ENCODE measurements at places on chromosomes 2 and 18. TPM values are rescaled to one million over a fixed set of nuclear protein-coding genes. Genes with fewer than 3 reads are reported as not detected.

DNA sequence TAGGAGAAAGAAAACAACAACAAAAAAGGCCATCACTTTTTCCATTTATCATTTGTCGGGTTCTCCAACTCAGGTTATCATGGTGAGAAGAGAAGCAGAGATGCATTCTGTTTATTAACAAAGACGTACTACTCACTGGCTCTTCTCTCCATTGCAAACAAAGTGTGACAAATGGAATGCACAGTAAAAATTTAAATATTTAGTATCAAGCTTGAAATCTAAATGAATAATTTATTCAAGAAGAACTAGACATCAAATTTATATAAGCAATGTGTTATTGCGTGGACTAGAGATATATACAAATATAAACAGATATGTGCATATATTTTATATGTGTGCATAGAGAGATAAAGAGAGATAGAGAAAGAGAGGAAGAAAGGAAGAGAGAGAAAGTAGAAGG lies 236.5 kb downstream of the DSEL start:
- DNase-seq = no peak

- no peak for DNase-seq
Measured at GRCh38 chr2:10415048-10415447, 33.1 kb downstream of the ODC1 start.

GRCh38 chr18:10045296-10045891 lies 131.6 kb downstream of the VAPA start:
- DNase-seq = no peak

DNA sequence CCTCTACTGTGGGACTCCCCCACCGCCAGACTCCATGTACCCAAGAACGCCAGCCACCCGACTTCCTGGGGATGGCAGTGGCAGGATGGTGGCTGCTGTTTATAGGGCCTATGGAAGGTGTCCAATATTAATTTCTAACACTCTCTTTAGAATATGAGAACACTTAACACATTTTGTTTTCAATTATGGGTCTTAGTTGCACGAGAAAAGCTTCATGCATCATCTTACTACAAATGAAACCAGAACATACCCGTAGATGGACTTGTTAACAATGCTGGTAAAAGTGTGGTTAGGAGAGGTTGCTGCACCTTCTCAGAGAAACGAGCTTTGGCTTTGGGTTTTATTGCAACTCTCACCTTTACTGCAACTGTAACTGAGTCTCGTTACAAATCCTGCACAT lies 335.6 kb upstream of the ID2 start:
- no peak for DNase-seq

GRCh38 chr2:73987948-73988700 lies 3.4 kb downstream of the TET3 start:
- DNase-seq = no peak

- no peak for DNase-seq
Measured at GRCh38 chr2:239781454-239781853, 243.7 kb downstream of the NDUFA10 start.

GRCh38 chr2:223122781-223123180 lies 70.8 kb downstream of the KCNE4 start:
- no peak for DNase-seq

DNA sequence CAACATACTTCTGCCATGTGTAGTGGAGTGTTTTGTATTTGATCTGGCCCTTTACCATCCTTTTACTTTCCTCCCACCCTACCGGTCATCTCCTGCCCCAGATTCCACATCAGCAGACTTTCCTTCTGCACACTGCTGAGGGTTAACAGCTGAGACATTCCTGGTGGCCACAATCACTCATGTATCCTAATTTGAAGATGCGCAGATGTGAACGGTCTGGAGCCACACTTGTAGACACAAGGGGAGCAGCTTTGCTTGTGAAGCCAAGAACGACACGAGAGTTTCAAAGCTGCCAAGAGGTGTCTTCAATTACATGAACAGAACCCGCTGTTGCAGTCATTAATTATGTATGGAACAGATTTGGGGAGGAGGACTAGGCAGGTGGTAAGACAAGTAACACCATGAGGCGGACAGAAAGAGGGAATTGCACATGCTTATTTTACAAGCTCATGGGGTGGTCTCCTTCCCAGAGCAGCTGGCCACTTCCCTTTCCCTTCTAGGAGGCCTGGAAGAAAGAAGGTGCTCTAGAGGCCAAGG lies 260.7 kb upstream of the KLHL29 start:
- no peak for DNase-seq

DNA sequence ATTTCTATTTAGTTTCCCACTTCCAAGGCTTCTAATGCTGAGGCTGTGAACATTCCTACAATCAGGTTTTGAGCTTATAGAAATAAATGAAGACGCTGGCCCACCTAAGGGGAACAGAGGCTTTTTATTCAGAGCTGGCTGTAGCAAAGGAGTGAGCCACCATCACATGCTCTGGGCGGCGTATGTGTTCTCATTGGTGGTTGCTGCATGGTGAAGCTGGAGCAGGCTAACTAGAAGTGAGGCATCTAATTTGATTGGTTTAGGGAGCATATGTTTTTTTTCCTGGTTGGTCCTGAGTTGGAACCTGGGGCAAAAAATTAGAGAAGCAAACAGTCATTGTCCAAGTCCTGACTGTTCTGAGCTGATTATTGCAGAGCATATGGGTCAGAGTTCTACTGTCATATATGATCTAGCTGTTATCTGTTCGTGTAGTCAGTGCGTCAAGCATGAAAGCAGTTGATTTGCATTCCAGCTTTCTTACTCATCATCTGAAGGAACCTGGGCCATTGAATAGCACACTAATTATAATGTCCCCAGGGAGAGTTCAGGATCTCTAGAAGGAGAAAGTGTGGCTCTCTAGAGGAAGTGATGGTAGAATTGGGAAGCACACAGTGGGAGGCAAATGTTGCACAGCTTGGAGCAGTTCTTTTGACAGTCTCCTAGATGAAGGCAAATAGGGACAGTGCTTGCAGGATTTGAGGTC lies 279.6 kb downstream of the PARD3B start:
- no peak for DNase-seq

GRCh38 chr2:151900331-151900730 lies 72.1 kb upstream of the ARL5A start:
- DNase-seq = no peak

- no peak for DNase-seq
Measured at GRCh38 chr2:31413862-31414550, 536 bp downstream of the XDH start.

- no peak for DNase-seq
Measured at GRCh38 chr2:10717628-10718027, 3.8 kb upstream of the ATP6V1C2 start.

- DNase-seq = no peak
Measured at GRCh38 chr18:2881840-2882195, 35.0 kb downstream of the EMILIN2 start.

DNA sequence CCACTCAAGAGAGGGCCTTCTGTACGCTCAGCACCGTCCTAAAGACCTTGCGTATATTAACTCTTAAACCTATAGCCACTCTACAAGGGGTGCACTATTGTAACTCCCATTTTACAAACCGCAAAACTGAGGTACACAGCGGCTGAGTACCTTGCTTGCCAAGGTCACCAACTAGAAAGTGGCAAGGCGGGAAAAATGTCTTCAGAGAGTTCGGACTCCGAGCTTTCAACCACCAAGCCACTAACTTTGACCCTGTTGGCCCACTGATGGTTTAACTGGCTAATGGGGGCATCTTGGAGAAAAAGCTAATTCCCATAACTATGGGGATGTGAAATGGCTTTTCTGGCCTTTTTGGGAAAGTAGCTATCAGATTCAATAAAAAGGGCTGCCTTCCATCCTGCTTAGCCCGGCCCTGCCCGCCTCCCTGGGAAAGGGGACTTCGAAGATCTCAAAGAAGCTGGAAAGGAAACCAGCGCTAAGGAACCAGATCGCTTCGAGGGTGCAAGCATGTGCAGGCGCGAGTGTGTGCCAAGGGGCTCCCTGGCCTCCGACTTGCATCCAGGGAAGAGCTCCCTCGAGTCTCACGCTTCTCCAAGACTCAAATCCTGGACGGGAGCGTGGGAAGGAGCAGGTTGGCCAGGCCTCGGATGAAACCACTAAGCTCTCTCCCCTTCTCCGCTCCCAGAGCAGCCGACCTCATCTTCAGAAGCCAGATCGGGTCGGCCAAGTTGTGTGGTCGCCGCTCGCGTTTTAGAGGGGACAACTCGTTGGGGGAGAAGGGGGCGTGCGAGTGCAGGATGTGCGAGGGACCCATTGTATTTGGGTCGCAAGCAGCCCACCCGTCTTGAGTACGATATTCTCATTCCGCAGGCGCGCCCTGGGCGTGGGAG lies 2.2 kb upstream of the SP5 start:
- DNase-seq = no peak

DNA sequence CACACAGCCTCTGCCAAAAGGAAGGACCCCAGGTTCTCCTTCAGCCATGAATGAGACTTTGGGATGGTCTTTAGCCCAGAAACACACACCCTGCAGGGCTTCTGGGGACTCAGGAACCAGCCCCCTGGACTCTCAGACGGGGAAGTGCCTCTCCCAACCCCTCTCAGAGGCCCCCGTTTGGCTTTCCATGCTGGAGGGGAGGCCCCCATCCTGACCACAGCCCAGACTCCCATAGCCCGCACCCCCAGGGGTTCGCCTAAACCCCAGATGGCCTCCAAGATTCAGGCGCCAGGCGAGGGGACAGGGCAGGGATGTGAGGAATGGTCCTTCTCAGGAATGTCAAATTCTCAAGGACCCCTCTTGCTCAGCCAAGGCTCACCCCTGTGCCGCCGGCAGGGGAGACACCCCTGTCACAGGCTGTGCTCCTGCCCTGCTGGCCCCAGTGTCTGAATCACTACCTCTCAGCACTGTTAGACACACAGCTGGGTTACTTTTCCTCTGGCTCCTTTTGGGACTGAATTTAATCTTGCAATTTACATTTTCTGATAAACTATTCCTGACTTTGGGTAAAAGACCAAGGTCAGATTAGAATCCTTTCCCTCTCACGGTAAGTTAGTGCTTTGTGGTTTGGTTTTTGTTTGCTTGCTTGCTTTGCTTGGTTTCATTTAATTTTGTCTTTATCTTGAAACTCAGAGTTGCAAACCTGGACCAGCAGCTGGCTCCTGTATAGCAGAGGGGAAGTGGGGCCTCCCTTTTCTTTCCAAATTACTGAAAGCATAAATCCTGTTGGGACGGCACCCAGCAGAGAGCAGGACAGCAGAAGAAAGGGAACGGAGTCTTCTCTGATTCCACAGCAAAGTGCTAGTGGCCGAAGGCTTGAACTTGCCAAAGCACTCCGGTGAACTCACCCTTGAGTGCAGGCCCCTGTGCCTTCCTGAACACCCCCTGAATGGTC lies 198.9 kb upstream of the RAB6C start:
- DNase-seq = no peak

DNA sequence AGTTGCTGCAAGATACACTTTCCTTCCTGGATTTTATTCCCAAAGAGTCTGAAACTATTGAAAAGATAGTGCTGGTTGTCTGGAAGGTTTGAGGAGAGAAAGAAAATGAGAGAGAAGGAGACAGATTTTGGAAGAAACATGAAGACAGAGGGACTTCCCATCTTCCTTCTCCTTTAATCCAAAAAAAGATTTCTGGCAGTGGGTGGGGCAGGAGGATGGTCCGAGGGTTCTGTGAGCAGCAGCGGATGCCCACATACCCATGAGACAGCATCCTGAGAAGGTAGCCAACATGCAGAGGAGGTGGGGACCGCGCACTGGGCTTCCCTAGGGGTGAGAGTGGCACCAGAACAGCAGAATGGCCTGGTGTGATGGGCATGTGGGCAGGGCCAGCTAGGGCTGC lies 84.6 kb downstream of the APOB start:
- no peak for DNase-seq

GRCh38 chr18:12703664-12704063 lies 822 bp downstream of the PSMG2 start:
- no peak for DNase-seq

DNA sequence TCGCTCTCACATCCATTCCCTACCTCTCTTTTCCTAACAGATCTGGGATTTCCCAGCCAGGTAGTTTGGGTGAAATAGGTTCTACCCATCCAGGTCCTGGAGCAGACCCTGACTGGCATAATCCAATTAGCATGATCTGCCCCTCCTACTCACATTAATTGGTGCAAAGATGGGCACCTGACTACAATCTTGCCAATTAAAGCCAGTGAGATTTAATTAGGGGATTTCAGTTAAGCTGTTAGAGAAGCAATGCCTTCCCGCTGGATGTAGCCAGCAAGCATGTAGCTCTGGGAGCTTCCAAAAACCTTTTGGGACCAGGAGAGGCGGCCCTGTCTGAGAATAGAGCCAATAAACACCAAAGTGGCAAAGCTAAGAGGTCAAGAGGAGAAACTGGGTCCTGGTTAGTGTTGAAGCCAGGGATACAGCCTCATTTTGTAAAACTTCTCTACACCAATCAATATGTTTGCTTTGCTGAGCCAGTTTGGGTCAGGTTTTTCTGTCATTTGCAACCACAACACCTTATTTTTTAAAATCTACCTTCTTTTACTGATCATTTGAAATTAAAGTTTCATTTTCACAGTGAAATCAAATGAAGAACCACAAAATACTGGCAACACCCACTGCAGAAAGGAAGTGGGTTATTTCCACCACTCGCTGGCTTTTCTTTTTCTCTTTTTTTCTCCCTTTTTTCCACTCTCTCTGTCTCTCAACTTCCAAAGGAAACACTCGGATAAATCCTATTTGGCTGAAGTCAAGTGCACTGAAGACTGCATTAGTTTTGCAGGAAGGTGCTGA lies 3.2 kb upstream of the TTC39C start:
- DNase-seq = no peak

The RNF138 gene
- 120 TPM for total RNA-seq

The NR4A2 gene
- 27.8 TPM for total RNA-seq

The NT5DC4 gene
- not detected for total RNA-seq

The TRIM54 gene
- 0.21 TPM for total RNA-seq

The LRRC30 gene
- not detected for total RNA-seq

The PROC gene
- 0.19 TPM for total RNA-seq

The AMER3 gene
- not detected for total RNA-seq

The CCL20 gene
- 141 TPM for total RNA-seq

The PRLH gene
- total RNA-seq = not detected

The CPO gene
- not detected for total RNA-seq

The CXCR1 gene
- total RNA-seq = not detected
